ENCODE measurements at places on chromosomes 13 and 19. TPM values are rescaled to one million over a fixed set of nuclear protein-coding genes. Genes with fewer than 3 reads are reported as not detected.

The ZNF491 gene
- total RNA-seq, result not detected

The PABPC3 gene
- 0.14 TPM for total RNA-seq

The COX7A1 gene
- total RNA-seq, result not detected

The UNC13A gene
- total RNA-seq, result 1.00 TPM

The GNG14 gene
- not detected for total RNA-seq

The CDC16 gene
- total RNA-seq, result 37.8 TPM

The PALM gene
- total RNA-seq, result 18.1 TPM

The CYP2S1 gene
- 26.6 TPM for total RNA-seq

The TTYH1 gene
- not detected for total RNA-seq

The IGLON5 gene
- total RNA-seq, result not detected

The ZNF626 gene
- total RNA-seq, result not detected

The FAM124A gene
- total RNA-seq, result 1.7 TPM

The UGGT2 gene
- total RNA-seq, result 5.0 TPM

The STARD13 gene
- 3.5 TPM for total RNA-seq

The SGCG gene
- not detected for total RNA-seq

The CYP4F12 gene
- 2.3 TPM for total RNA-seq

The TGFBR3L gene
- total RNA-seq, result 1.8 TPM

The BICRA gene
- total RNA-seq, result 10.4 TPM

The KLHL26 gene
- total RNA-seq, result 4.1 TPM

The TUBB4A gene
- 4.9 TPM for total RNA-seq

The TMEM59L gene
- total RNA-seq, result 3.8 TPM

The PCDH9 gene
- total RNA-seq, result 7.2 TPM

The CHAMP1 gene
- 17.5 TPM for total RNA-seq

The FCAR gene
- not detected for total RNA-seq

The PLIN5 gene
- not detected for total RNA-seq

The MISP3 gene
- total RNA-seq, result 4.3 TPM

The ONECUT3 gene
- not detected for total RNA-seq

The CLIP3 gene
- total RNA-seq, result 0.76 TPM

The C13orf42 gene
- not detected for total RNA-seq

The NKG7 gene
- total RNA-seq, result not detected

The PRSS57 gene
- total RNA-seq, result not detected

The PEAK3 gene
- total RNA-seq, result not detected

The NLRP13 gene
- not detected for total RNA-seq

The SYCN gene
- total RNA-seq, result not detected

The HTR2A gene
- not detected for total RNA-seq

The IQCN gene
- 0.40 TPM for total RNA-seq

The IFNL1 gene
- total RNA-seq, result not detected

The ZNF528 gene
- total RNA-seq, result not detected

The MEDAG gene
- 0.23 TPM for total RNA-seq

The TEX101 gene
- total RNA-seq, result not detected

The PSG3 gene
- total RNA-seq, result not detected

The CEACAM20 gene
- not detected for total RNA-seq

The MCEMP1 gene
- not detected for total RNA-seq

The ANKRD24 gene
- total RNA-seq, result 0.39 TPM

The OR7D4 gene
- total RNA-seq, result not detected

The LRFN3 gene
- 19.7 TPM for total RNA-seq

The IRGC gene
- total RNA-seq, result not detected

The CYP4F2 gene
- not detected for total RNA-seq

The CYP4F3 gene
- 3.1 TPM for total RNA-seq

The URAD gene
- not detected for total RNA-seq

The CCDC169 gene
- 0.57 TPM for total RNA-seq
